ENCODE measurements at places on chromosomes 6 and 20. TPM values are rescaled to one million over a fixed set of nuclear protein-coding genes. Genes with fewer than 3 reads are reported as not detected.

The ZNF341 gene
- 2.3 TPM for total RNA-seq

The CPNE5 gene
- 2.2 TPM for total RNA-seq

The SLC22A7 gene
- total RNA-seq = not detected

DNA sequence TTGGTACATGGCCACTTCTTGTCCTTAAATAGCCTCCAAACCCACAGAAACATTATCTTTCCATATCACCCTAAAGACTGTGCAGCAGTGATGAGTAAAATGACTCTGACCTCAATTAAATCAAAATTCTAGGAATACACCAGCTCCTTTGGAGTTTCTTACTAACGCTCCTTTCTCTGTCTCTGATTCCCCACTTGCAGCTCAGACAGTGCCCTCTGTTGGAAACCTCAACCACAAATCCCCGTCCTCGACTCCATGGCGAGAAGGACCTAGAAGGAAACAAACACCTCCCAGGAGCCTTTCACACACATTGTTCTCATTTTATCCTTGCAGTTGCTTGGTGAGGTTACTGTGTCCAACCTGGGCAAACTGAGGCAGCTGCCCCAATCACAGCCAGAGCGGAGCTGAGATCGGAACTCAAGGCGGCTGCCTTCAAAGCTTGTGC is 17.7 kb upstream of the PARD6B start:
- no peak for DNase-seq
- no peak overlapping the region for H3K27ac ChIP-seq
- peaks cover 10% of the 10 kb centered on the region for H3K4me1 ChIP-seq

DNA sequence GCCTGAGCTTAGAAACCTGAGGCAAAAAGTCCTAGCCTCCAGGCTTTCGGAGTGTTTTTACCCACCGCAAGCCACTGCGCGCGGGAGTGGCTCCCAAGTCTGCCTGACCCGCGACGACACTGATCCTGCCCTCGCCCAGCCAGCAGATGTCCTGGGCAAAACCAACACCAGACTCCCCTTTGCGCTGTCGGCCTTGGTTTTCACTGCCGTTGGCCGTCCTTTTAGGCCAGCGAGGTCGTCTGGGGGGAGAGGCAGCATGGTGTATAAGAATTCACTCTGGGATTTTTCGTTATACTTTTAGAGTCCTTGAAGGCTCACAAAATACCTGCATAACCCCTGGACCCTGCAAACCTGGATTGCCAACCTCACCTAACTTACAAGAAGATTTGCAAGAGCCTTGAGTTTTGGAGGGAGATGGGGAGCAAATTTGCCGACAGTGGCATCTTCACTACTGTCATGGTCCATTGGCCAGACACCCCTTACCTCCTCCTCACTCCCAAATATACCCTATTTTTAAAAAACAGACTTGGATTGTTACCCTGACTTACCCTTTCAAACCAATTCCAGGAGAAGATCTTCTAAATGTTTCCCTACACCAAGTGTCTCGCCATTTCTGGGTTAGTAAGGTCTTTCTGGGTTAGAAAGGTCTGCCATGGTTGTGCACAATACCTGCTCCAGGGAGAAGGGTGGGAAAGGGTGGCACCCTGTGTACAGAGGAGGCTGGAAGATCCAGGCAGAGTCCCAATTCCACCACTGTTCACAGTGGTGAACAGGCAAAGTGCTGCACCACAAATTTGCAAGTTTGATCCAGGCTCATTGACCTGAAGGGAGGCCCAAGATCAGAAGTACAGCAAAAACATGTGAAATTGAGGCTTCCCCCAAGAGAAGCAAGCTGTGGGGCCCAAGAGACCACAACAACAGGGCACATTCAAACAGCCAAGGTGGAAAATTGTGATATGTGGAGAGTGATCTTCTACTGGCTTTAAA is 4.4 kb downstream of the FOXA2 start:
- H3K27ac ChIP-seq = no peak overlapping the region
- no peak overlapping the region for H3K4me3 ChIP-seq
- DNase-seq = no peak
- H3K27me3 ChIP-seq = peaks cover 24% of the 10 kb centered on the region

- DNase-seq = no peak
- H3K27ac ChIP-seq = no peak overlapping the region
- H3K4me3 ChIP-seq = no peak overlapping the region
- H3K36me3 ChIP-seq = no peaks in the 10 kb centered on the region
Measured at GRCh38 chr6:165245701-165246100, 63.7 kb downstream of the C6orf118 start.

GRCh38 chr6:33802186-33802958 is 1.4 kb downstream of the MLN start:
- H3K4me3 ChIP-seq = no peak overlapping the region
- H3K4me1 ChIP-seq = no peaks in the 10 kb centered on the region
- H3K27ac ChIP-seq = no peak overlapping the region
